Stimulated activated CD8-positive, alpha-beta memory T cell treated with anti-CD3 and anti-CD28 coated beads, Interleukin-15, amount 100 ng/mL, for 24 hours (primary cell): ENCODE measurements at places on chromosomes 6 and 20.
A peak's percentile ranks its signal among the peaks of the same experiment; 100 is the strongest.

DNA sequence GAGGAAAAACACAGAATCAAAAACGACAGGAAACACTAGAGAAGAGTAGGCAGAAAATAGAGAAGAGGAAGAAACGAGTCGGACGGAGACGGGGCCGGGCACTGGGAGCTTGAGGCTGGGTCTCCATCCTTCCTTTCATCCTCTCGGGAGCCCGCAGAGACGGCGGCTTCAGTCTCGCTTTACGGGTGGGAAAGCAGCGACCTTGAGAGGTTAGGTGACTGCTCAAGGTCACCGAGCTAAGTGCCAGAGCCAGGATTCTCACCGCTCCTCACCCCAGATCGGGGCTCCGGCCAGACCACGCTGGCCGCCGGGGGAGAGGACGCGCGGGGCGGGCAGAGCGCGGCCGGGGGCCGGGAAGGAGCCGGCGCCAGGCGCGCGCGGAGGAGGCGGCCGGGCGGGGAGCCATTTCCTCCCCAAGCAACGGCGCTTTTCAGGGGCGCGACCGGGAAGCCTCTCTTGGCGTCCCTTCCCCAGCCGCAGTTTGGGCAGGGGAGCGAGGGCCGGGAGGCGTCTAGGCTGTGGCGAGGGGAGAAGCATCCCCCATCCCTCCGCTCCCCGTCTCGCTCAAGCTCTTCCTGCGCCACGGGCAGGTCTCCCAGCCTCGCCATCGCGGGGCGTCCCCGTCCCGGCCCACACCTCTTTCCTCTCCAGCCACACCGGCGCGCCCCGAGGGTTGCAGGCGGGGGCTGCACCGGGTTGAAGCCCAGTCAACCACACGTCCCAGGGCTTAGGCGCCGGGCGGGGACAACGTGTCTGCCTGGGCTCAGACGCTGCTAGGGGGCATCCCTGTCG, 24.1 kb upstream of the MAP3K7 start:
- DNase-seq: peak; percentile 10

DNA sequence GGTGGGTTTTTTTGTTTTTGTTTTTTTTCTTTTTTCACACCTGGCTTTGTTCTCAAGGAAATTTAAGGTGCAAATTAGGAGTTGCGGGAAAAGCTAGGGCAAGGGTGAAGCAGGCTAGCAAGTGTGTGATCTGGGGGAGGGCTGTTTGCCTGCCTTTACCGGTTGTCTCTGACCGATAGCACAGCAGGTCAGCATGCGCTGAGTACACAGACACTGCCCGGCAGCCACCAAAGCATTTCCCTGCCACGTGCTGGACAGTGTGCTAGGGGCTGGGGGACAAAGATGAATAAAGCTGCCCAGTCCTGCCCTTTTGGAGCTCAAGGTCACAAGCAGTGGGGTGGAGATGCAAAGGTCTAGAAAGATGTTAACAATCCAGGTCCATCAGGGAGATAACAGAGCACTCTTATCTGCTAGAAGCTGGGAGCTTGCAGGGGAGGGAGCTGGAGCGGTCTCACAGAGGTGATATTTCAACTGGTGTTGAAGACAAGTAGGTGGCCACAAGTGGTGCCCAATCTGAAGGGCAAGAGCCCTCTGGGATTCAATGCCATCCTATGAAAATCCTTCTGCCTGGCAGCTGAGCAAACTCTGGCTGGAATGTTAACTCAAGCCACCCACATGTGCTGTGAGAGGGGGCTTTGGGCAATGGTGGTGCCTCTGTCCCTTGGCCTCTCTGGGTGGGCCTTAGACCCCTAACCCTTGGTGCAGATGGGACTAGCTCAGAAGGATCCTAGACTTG, 24.5 kb downstream of the TTBK1 start:
- no peak for DNase-seq

DNA sequence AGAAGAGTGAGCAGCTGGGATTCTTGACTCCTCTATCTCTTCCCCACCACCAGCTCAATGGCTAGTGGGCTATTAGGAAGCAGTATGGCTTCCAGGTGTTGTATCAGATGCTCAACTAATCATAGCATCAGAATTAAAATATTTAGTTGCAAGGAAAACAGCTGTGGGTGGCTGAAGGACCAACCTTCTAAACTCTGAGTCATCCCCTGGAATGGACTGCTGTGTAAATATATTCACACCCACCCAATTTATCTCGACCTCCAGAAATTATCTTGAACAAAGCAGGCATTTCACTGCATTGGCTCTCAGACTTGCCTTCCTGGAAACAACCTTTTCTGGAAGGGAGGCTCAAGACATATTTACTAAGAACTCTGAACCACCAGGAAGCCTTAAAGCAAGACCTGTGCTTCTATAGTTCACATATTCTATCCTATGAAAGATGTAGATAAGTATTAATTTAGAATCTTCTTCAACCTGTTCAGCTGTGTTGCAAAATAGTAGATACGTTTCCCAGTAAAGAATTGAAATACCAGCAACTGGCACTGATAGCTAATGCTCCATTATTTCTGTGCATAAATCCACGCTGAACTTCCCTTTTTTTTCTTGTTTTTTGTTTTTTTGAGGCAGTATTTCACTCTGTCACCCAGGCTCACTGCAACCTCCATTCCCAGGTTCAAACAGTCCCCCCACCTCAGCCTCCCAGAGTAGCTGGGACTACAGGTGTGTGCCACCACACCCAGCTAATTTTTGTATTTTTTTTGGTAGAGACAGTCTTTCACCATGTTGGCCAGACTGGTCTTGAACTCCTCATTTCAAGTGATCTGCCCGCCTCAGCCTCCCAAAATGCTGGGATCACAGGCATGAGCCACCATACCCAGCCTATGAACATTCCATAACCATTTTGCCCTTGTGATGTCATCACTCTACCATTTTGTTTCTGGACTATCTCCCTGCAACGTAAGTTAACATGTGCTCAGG, 56.9 kb upstream of the CD2AP start:
- DNase-seq: no peak

DNA sequence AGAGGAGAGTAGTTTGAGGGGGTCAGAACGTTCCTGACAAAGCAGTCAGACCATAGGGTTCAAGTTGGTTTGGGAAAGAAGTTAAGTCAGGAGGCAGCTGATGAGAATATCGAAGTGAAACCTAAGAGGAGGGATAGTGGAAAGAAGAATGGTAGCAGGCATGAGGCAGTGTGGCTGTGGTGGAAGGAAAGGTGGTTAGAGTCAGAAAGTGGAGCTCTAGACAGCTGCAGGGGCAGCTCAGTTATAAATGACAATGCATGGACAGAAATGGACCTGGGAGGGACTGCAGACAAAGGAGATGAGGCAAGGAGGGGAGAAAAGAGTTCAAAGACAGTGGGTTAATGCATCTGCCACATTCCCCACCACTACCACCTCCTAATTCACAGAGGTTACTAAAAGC, 66.6 kb downstream of the SMLR1 start:
- no peak for DNase-seq

DNA sequence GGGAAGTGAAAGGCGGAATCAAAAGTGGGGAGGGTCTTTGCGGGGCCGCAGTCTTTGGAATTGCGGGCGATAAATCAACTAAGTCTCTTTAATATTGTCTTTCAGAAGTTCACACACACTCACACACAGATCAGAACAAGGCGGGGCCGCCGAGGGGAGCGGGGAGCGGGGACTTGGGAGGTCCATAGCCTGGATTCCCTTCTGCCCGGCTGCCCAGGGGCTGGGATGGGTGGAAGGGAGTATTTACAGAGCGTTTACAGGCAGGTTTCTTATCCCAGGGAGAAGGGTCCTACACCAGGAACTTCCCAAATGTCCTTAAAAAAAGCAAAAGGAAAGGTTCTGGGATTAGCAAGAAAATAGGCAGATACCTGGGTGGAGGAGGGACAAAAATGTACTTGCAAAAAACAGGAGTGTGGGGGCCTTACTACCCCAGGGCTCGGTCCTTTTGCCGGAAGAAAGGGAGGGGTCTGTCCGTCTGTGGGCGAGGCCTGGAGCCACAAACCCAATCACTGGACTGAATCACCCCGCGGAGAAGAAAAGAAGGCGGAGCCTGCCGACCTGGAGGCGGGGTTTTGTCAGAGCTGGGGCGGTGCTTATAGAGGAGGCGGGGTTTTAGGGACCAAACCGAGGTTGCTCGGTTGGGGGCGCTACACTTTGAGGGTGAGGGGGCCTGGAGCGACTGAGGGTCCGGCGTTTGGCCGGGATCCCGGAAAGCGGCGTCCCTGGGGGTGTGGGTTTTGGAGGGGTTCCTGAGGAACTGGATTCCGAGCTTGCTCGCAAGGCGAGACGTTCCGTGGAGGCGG, 3.2 kb downstream of the PRRT1 start:
- DNase-seq: peak; percentile 32

DNA sequence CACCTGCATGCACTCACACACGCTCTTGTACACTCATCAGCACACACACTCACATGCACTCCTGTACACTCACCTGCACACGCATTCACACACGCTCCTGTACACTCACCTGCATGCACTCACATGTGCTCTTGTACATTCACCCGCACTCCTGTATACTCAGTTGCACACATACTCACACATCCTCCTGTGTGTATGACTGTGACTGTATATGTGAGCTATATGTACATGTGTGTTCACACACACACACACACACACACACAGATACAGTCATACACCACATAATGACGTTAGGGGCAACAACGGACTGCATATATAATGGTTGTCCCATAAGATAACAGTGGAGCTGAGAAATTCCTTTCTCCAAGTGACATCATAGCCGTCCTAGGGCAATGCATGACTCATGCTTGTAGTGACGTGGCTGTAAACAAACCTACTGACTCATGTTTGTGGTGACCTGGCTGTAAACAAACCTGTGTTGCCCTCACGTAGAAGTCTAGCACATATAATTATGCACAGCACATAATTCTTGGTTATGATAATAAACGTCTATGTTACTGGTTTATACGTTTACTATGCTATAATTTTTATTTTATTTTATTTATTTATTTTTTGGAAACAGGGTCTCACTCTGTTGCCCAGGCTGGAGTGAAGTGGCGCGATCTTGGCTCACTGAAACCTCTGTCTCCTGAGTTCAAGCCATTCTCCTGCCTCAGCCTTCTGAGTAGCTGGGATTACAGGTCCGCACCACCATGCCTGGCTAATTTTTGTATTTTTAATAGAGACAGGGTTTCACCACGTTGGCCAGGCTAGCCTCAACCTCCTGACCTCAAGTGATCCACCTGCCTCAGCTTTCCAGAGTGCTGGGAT, 22.8 kb upstream of the TAF4 start:
- no peak for DNase-seq

DNA sequence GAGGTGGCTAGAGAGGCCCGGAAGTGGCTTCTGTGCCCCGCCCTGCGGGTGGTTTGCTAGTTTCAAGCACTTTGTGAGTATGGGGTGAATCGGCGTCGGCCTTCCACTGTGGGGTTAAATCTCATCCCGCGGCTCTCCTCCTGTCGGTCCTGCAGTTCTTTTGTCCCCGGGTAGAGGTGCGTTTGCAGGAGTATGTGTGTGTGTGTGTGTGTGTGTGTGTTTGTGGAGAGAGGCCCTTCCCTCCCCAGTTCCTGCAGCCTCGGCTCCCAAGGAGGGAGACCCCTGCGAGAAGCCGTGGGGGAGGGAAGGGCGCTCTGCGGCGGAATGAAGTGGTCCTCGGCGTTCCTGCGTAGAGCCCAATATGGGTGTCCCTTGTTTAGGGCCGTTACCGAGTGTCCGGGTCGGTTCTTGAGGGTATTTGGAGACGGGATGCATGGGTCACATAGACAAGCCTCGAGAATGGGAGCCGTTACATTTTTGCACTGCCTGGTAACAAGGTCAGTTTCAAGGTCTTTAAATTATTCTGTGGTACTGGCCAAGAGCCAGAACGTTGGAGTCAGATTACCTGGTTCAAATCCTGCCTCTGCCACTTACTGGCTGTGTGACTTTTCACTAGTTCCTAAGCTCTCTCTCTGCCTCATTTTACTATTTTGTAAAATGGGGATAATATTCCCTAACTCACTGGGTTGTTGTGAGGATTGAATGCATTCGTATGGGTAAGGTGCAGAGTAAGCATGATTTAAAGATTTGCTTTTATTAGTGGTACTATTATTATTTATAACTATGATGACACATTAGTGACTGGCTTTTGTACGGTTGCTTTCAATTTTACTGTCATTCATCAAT, at the start of gene ZKSCAN3:
TSS of gene ZKSCAN3 (plus strand) at position 56 of the 846 bp plus-strand sequence. CDS start 9,640 bp downstream, outside the sequence.
- DNase-seq: peak; percentile 63

- DNase-seq: no peak
Observed at GRCh38 chr20:18832546-18833200, 19.1 kb downstream of the SCP2D1 start.

GRCh38 chr20:39879296-39879695, 809.7 kb downstream of the MAFB start:
- no peak for DNase-seq

DNA sequence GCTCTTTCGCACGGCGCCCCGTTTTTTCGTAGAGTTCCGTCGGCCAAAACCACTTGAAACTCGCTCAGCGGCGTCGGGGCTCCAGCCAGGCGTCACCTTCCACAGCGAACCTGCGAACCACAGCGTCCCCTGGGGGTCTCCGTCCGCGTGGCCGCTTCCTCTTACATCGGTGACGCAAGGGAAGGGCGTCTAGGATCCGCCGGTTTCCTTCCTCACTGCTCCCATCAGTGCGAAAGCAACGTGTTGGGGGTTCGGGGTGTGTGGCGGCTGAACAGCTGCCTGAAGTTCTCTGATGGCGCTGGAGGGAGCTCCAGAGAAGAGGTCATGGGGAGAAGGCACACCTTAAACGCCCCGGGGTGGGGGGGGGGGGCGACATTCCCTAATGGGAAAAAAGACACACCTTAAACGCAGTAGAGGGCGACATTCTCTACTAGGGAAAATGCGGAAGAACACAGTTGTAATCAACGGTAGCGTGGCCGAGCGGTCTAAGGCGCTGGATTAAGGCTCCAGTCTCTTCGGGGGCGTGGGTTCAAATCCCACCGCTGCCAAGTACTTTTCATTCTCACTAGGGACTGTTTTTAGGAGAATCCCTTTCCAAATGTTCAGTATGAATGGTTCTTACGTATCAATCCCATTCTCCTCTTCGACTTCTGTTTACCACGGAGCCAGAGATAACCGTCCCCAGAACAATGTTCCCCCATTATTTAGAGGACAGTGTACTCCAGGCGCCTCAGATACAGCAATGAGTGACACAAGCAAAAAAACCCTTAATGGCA, 16.4 kb downstream of the ZNF311 start:
- no peak for DNase-seq

- no peak for DNase-seq
Observed at GRCh38 chr6:101537753-101538316, 144.3 kb downstream of the GRIK2 start.

DNA sequence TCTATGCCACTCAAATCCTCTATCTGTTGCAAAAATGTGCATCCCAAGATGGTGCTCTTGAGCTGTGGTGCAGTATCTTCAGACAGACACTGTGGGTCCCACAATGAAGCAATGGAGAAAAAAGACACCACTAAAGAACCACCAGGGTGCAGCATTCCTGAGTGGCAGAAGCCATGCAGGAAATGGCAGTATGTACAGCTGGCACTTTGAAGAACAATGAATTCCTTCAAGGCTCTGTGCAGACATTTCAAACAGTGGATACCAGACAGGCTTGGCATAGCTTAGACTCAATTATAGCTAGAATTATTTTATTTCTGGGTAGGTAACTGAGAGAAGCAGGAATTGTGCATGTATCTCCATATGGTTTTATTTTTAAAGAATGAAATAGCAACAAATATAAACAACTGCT, 24.0 kb upstream of the HDAC2 start:
- no peak for DNase-seq
